ENCODE measurements at places on chromosomes 11 and 22.

GRCh38 chr11:64879244-64879900, 951 bp upstream of the EHD1 start:
- no peak for DNase-seq

DNA sequence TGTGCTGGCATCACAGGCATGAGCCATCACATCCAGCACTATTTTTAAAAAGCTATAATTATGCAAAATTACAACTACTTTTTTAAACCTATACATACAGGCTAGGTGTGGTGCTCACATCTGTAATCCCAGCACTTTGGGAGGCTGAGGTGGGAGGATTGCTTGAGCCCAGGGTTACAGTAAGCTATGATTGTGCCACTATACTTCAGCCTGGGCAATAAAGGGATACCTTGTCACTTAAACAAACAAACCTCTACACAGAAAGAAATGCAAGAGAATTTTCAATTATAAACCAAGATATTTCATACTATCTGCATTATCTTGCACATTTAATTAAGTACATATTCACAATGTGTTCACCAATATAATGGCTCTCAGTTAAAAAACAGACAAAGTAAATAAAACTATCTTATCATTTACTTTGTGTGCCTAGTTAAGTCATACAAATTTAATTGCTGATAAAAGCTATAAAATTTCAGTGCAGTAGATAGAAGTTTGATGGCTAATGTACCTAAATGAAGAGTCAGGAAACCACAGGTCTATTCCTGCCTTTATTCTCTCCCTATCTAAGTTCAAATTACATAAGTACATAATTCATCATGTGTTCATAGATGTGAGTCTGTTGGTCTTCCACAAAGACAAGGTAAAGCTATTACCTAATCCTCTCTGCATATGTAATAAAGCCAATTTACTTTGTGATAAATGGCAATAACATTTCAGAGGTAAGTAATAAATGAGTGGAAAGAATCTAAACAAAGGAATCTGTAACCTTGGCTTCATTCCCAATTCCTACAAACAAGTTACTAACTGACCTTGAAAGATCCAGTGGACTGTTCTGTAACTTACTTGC, 9.0 kb upstream of the RDX start:
- no peak for DNase-seq

DNA sequence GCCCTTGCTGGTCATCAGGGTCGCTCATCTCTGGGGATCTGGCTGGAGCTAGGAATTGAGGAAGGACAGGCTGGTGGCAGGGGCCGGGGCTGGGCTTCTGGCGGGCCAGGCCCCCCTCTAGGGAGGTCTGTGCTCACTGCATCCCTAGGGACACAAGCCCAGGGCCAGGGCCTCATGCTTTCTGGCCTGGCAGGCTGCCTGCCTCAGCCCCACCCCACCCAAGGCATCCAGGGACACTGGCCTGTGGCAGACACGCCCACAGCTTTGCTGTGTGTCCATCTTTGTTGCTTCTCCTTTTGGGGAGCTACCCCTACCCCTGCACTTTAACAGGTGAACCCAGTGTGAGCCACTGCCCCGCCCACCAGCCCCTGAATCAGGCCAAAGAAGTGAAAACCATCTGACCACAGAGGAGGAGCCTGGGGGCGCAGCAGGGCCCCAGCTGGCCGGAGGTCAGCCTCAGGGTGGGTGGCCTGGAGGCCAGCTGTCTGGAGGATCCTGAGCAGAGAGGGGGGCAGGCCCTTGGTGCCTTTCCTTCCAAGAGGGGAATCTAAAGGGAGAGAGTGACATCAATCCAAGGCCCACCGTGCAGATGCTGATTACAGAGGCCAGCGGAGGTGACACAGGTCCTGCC, 26.8 kb upstream of the CELSR1 start:
- DNase-seq: no peak

- no peak for DNase-seq
These were observed 102.7 kb downstream of the MRTFA start for GRCh38 chr22:40533712-40534378.

- no peak for DNase-seq
These were observed 171.5 kb downstream of the SBF2 start for GRCh38 chr11:10122326-10123197.

GRCh38 chr11:43923406-43924111, 18.9 kb upstream of the C11orf96 start:
- DNase-seq: no peak

DNA sequence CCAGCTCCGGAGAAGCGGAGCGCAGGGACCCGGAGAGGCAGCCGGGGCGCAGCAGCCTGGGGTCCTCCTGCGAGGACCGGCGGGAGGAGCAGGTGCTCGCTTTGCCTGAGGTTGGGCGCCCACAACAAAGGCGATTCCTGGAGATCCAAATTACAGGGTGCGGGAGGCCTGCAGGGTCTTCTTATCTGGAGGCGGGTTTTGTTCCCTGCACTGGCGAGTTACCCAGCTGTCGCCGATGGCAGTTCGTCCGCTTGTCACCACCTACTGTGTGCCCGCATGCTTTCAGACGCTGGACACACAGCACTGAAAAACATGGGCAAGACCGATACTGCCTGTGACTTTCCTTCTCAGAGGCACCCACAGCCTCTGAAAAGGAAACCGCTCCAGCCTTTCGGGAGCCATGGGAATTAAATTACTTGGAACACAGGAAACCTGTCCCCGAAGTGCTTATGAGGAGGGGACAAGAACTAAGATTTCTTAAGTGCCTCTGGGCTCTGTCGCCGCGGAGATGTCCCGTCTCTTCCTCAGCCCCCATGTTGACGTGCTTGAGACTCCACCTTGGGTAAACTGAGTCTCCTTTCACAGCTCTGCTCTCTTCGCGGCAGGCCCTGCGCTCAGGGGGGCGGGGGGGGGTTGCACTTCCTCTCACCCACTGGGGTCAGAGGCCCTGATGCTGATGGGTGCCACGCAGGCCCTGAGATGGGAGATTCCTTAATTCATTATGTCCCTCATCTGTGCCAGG, 1.3 kb upstream of the ZFTA start:
- DNase-seq: no peak

DNA sequence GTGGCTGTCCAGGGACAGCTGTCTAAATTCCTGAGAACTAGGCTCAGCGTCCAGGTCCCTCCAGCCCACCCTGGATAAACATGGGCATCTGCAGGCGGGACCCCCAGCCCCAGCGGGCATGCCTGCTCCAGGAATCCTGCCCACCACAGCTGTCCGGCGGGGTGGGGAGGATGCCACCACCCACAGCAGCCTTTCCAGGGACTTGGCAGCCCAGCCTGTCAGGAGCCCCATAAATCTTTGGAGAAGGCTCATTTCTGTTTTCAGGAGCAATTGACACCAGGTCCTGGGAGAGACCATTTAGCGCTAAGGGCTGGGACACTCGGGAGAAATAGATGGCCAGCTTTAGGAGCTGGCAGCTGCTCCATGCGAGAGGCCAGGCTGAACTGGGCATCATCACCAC, 358.9 kb downstream of the CADM1 start:
- DNase-seq: no peak

- DNase-seq: no peak
These were observed 92.3 kb downstream of the GAB2 start for GRCh38 chr11:78325274-78325781.

DNA sequence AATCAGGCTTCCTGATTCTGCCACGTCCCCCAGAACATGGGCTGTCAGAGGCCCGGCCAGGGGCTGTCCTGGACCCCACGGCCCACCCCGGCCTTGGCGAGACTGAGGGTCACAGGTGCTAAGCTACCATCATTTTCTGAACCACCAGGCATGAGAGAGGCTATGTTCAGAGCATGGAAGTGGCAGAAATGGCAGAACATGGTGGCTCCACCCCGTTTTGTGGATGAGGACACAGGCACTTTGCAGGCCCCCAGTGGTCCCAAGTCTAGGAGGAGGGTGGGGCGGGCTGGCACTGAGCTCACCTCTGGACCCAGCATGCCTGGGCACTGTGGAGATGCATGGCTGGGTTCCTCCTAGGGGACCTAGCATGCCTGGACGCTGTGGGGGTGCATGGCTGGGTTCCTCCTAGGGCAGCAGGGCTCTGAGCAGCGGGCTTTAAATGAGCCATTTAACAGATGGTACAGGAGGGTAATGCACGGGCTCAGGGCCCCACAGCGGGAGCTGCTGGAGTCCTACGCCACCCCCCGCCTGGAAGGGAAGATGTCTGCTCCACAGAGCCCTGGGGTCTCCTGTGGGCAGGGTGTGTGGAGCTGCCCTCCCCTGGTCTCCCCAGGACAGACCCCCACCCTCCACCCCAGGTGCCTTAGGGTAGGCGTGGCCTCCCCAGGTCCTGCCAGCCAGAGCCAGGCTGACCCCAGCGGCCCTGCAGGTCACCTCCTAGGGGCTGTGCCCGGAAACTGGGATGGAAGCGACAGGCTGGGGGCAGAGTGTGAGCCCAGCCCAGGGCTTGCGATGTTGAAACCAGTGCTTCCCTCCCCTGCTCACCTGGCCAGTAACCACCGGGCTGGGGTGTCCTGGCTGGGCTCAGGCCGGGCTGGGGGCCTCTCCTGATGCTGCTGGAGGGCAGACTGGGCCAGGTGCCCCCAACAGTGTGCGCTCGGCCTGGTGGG, 6.1 kb upstream of the MUC5AC start:
- DNase-seq: no peak

DNA sequence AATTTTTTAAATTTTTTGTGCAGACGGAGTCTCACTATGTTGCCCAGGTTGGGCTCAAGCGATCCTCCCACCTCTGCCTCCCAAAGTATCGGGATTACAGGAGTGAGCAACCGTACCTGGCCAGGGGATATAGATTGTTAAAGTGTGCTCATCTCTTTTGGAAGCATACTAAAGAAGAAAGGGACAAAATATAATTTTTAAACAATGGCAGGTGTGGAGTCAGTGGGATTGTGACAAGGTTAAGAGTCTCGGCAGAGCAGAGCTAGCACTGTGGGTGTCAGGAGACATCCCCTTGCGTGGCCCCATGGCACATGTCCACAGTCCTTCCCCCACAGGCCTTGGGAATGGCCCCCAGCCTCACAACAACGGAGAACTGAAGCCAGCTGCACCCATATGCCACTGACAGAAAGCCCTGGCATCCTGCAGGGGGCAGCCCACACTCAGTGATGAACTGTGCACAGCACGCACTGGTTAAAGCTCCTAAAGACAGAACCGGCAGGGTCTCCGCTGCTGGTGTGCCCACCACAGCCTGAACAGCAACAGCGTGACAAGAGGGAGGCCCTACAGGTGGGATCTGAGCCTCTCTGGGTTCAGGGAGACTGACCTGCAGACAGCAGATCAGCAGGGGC, 29.9 kb downstream of the SERPIND1 start:
- no peak for DNase-seq

DNA sequence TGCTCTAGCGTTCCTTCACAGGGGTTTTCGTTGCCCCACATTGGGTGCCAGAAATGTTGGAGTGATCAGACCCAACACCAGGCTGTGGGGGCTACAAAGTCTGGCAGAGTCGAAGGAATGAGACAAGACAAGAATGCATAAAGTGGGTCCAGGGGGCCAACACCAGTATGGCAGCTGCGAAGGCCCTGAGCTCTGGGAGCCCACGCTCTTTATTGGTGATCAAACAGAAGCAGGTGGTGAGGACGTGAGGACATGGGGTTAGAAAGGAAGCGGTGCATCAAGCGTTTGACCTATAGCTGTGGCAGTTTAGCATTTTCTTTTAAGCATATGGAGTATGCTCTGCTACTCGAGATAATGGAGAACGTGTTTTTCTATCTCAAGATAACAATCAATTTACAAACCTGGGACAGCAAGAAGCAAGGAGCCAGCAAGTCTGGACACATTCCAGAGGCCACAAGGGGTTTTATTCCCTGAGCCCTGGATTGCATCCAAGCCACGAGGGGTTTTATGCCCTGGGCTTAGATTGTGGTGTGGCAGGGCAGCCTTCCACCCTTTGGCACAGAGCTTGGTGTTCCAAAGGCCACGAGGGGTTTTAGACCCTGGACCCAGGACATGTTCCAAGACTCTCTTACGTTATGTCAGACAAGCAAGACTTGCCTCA, 3.9 kb upstream of the DNAJB13 start:
- DNase-seq: no peak

GRCh38 chr11:119571311-119571710, 148.3 kb upstream of the THY1 start:
- DNase-seq: no peak

- DNase-seq: no peak
These were observed 12.8 kb downstream of the XRRA1 start for GRCh38 chr11:74936087-74936486.

DNA sequence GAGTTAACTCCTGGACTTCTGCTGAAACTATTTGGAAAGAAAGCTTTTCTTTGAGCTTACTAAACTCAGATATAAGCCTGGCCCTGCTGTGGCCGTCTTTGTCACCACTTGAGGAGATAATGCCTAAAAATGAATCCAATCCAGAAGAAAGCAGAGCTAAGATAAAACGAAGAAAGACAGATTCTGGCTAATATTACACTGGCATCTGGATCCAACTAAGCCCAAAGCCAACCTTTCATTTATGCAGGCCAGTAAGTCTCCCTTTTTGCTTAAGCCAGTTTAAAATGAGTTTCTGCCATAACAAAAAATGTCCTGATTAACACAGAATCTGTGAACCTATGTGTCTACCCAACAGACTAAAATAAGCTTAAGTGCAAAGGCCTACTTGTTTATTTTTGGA, 34.5 kb downstream of the PIK3C2A start:
- no peak for DNase-seq

DNA sequence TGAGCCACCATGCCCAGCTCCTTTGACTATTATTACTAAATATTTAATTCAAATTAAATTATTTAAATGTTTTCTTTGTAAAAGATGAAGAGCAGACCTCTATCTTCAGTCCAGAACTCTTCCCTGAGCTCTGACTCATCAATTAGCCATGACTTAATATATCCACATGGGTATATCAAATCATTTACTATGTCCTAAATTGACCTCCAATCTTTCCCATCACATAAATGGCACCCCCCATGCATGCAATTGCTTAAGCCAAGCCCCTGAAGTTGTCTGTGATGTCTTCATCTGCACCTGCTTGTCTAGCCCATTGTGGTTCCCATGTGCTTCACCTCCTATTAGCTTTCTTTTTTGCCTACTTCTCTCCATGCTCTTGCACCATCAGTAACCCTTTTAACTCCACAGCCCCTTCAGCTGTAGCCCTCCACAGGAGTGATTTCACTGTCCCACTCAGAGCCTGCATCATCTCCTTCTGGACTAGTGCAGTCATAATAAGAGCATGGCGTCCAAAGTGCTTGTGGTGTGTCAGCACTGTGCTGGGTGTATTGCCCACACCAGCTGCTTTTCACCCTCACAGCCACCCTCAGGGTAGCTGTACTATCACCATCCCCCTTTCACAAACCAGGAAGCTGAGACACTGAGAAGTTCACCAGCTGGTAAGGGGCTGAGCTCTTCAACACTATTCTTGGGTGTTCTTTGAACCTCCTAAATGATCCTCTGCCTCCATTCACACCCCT, 11.8 kb upstream of the THY1 start:
- no peak for DNase-seq

Measured in activated CD4-positive, CD25-positive, alpha-beta regulatory T cell (primary cell).